ENCODE measurements at places on chromosomes 11 and 22.

GRCh38 chr22:49170053-49170452, 657.6 kb downstream of the BRD1 start:
- peak; percentile 23 for DNase-seq

DNA sequence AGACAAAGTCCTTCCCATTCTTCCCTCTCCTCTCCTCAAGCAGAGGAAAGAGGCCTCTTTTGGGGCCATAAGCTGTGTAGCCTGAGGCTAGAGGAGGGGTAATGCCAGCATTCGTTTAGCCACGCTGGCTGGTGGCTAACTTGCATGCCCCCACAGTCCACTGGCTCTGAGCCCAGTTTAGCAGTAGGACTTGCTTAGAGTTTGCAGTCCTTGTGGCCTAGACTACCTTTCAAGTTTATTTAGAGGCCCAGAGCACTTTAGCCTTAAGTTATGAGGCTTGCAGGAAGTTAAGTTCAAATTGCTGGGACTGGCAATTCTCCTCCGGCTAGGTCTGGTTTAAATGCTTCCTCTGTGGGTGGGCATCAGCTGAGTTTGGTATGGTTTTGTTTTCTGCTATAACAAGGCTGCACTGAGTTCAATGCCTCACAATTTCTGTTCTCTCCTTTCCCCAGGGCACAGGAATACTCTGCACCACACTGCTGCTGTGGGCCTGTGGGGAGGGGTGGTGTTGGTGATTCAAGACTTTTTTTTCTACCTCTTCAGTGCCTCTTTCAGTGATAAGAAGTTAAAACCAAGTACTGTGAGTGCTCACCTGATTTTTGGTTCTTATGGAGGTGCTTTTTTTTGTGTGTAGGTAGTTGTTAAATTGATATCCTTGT, 281.0 kb upstream of the C11orf87 start:
- DNase-seq, result no peak

- DNase-seq, result no peak
These were observed 254.8 kb downstream of the GUCY1A2 start for GRCh38 chr11:106763501-106763900.

DNA sequence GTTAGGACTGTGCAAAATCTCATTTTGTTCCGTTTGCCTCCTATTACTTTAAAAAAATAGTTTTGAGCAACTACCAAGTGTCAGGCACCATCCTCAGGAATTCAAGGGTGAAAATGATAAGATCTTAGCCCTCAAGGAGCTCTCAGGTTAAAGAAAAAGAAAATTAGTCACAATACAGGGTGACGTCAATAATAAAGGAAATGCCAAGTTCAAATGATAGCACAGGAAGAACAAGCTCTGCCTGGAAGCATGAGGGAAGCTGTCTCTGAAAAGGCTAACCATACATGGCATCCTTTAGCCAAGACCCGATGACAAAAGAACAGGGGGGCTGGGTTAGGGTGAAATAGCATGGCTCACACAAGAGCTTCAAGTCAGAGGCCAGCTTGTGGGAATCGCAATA, 11.1 kb upstream of the MPZL2 start:
- no peak for DNase-seq

- no peak for DNase-seq
These were observed 3.9 kb upstream of the OR4C6 start for GRCh38 chr11:55658031-55658573.

DNA sequence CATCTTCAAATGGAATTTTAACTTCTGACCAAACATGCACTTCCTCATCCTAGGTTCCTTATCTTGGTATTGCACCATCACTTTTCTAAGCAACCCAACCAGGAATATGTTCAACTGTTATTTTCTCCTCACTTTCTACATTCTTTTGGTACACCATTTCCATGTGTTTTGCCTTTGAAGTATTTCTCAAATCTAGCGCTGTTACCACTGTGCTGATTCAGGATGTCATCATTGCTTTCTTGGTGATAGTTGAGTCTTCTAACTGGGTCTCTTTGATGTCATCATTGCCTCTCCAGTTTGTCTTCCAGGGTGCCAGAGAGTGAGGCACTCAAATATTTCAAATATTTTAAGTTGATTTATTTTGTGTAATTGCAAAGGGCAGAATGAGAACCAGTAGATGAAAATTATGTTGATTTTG, 47.5 kb downstream of the HORMAD2 start:
- no peak for DNase-seq

GRCh38 chr11:111923351-111923788, 4.7 kb downstream of the C11orf52 start:
- no peak for DNase-seq

DNA sequence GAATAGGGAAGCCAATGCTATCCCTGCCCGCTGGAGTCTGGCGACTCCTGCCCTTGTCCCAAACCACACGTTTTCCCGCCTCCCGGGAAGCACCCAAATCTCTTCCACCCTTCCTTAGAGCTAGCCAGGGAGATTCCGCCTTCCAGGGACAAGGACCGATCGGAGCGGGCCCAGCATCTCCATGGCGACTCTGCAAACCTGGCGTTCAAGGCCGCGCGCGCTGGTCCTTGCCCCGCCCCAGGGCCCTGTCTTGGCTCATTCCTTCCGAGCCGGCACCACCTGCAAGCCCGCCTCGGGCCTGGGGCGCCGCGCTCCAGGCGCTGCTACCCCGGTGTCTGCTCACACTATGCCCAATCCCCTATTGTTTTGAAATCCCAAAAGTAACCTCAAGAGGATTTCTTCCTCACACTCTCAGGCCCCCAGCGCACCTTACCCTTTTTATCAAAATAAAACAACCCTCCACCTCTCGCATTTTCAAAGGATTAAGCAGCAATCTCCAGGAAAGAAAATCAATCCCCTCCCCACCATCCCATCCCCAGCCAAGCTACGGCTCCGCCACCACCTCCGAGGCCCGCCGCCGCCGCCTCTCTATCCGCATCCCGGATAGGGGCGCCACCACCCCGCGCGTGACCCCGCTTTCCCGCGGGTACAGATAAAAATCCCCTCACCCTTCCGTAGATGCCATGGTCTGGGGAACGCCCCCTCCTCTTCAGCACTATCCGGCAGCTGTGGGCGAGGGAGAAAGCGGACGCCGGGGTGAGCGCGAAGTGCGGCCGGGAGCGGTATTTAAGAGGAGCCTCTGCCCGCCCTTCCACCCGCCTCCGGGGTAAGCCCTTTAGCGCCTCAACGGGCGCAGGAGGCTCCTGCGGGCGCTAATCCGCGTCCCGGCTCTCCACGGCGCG, 825 bp downstream of the SLC1A2 start:
- no peak for DNase-seq

DNA sequence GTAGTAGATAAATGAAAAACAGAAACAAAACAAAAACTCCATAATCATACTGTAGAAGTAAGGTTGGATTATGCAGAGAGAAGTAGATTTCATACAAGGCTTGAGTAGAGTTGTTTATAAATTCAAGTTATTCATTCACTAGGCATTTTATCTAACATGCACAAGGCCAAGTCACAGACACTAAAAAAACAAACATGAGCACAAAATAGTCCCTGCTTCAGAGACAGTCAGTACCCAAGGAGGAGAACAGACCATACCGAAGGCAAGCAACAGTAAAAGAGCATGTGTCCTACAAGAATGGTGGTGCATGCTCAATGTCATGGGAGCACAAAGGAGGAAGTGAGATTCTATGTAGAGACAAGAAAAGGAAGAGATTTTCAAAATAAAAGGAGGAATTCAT, 796.5 kb upstream of the LRRC4C start:
- DNase-seq, result no peak

DNA sequence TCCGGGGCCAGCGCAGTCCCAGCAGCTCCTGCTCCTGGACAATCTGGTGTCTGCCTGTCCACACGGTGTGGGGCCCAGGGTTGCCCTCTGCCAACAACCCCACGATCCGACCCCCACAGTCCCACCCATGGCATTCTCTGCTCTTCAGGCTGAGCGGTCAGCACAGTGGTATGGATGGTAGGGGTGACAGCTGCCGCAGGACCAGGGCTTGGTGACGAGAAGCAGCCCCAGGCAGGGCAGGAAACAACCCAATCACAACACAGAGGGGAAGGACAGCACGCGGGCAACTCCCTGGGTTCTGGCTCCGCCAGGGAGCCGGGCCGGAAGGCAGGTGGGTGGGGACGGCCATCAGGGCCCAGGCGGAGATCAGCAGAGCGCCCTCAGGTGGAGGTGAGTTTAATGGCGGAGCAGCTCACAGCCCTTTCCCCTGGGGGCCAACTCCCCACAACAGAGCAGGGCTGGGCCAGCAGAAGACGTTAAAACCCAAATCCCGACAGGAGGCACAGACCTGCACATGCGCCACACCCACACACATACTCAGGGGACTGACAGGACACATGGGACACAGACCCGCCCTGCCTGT, 5.3 kb upstream of the CHADL start:
- no peak for DNase-seq

DNA sequence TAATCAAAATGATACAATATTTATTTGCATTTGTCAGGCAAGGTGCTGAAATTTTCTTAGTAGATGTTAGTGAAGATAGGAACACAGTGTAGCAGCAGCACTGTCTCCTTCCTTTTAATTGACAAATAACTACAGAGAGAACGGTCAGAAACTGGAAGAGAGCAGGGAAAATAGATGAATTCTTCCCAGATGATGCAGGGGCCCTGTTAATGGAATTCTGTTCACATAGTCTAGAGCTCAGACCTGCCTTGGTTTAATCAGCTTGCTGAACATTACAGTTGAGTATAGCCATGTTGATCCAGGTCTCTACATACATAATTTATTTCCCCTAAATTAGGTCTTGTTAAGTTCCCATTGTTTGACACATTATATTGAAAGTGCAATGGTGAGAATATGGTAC, 127.4 kb downstream of the SLC17A6 start:
- DNase-seq, result no peak

DNA sequence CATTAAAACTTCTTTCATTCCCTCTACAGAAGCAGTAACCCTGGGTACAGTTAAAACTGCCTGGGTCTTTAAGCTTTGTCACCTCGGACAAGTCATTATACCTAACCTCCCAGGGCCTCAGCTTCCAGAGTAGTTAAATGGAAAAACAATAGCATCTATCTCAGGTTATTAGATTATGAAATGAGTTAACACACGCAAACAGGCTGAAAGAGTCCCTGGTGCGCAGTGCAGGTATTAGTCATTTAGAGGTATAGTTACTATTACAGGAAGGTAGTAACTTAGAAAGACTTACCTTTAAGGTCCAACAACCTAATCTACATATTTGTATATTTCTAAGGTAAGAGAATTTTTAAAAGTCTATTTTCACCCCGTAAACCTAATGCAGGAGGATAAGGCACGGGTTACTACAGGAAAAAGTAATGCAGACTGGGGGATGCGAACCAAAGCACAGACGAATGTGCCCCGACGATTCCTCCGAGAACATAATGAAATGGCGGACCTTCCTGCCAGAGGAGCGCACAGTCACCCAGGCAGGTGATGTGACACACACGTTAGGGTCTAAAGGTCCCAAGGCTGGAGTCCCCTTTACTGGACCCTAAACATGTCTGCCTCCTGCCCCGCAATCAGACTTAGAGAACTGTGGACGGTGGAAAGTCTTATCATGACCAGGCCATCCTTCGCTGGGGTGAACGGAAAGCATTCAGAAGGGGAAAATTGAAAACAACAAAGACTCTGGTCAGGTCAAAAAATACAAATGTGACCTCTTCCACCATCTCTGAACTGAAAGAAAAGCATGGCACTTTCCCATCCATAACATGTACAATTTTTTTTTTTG, 1.3 kb downstream of the NAP1L4 start:
- no peak for DNase-seq

DNA sequence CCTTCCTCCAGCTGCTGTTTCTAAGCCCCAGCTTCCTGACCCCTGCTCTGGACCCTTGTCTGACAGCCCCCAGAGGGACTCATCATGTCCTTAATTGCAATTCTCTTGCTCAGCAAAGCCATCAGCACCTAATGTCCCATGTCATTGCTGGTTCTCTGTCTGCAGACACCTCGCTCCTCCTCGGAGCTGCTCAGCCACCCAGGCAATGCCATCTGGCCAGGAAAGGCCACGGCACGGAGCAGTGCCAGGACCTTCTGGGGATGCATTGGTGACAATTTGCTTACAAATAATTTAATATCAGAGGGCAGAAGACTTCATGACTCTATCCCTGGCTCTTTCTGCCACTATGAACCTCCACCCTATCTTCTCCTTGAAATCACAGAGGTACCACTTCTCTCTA, 107.0 kb upstream of the THY1 start:
- DNase-seq, result no peak

- no peak for DNase-seq
These were observed 21.6 kb upstream of the FCHSD2 start for GRCh38 chr11:73163638-73164174.

- DNase-seq, result no peak
These were observed 15.4 kb downstream of the SLC3A2 start for GRCh38 chr11:62896049-62896448.

DNA sequence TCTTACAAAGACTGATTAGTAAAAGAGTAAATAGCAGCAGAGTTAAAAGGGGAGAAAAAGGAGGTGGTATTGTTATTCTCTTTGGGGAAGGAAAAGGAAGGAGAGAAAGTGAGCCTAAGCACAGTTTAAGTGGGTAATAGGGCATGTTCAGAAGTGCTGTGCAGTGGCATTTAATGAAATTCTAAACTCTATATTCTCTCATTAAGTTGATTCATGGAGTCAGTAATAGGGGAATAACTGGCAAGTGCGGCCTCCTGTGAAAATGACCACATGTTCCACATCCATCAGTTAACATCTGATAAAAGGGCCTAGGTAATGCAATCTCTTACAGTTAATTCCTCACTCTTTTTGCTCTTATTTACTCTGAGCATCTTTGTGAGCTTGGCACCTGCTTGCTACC, 516.7 kb downstream of the JRKL start:
- DNase-seq, result no peak

DNA sequence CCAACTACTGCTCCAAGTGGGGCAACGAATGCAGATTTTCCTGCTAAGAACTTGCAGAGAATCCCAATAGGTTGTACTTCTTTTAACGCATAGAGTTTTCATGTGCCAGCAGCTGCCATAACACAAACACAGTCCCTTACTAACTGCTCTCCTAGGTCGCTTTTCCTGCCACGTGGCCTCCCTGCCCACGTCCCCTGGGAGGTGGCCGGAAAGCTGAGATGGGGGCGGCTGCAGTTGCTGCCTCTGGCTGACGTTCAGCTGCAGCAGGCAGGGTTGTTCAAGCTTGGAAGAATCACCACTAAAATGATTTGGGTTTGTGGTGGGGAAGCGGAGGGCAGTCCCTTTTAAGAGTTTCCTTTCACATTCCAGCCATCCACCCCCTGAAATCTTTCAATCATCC, 39.3 kb downstream of the ZNF202 start:
- DNase-seq, result no peak

GRCh38 chr11:124971810-124972209, 17.8 kb downstream of the CCDC15 start:
- DNase-seq, result no peak

- no peak for DNase-seq
These were observed 145.0 kb downstream of the CCDC34 start for GRCh38 chr11:27217948-27218420.

GRCh38 chr22:22377335-22377734, 131.2 kb downstream of the ZNF280B start:
- no peak for DNase-seq

GRCh38 chr11:46290011-46290410, 12.5 kb downstream of the CREB3L1 start:
- DNase-seq, result no peak

GRCh38 chr11:47980907-47981621, 705 bp downstream of the PTPRJ start:
- peak; percentile 57 for DNase-seq

GRCh38 chr11:35563484-35564244, 38.2 kb upstream of the PAMR1 start:
- DNase-seq, result no peak
